ENCODE measurements at places on chromosomes 2 and 18.

GRCh38 chr18:29418136-29418535 lies 1241.2 kb upstream of the CDH2 start:
- no peaks in the 10 kb centered on the region for H3K4me1 ChIP-seq
- no peak overlapping the region for H3K27ac ChIP-seq
- no peaks in the 10 kb centered on the region for H3K36me3 ChIP-seq
- H3K27me3 ChIP-seq: no peaks in the 10 kb centered on the region
- H3K4me3 ChIP-seq: no peak overlapping the region

GRCh38 chr2:88071365-88071764 lies 3.7 kb downstream of the SMYD1 start:
- H3K36me3 ChIP-seq: no peaks in the 10 kb centered on the region
- no peaks in the 10 kb centered on the region for H3K27me3 ChIP-seq
- H3K4me1 ChIP-seq: peaks cover 5% of the 10 kb centered on the region
- H3K4me3 ChIP-seq: no peak overlapping the region

DNA sequence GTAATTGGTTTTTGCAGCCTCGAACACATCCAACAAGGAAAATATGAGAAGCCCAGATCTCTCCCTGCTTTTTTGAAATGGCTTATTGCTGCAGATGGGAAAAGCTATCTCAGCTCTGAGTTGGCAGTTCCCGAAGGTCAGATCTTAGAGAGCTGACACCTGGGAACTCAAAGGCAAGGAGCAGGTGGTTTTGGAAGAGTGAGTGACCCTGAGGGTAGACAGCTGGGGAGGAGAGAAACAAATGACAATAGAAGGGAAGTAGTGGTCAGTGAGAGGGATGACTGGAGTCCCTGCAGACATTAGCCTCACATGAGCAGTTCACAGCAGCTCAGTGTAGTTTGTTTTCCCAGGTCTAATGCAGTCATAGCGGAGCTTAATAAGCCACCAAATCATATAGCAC lies 317.9 kb downstream of the STK39 start:
- no peaks in the 10 kb centered on the region for H3K4me1 ChIP-seq
- no peak overlapping the region for H3K27ac ChIP-seq
- H3K27me3 ChIP-seq: peaks cover 38% of the 10 kb centered on the region
- no peaks in the 10 kb centered on the region for H3K36me3 ChIP-seq
- no peak for DNase-seq

GRCh38 chr2:157442636-157443035 lies 1.3 kb downstream of the CYTIP start:
- no peak for DNase-seq
- no peak overlapping the region for H3K27ac ChIP-seq
- H3K4me1 ChIP-seq: no peaks in the 10 kb centered on the region
- H3K4me3 ChIP-seq: no peak overlapping the region
- no peaks in the 10 kb centered on the region for H3K27me3 ChIP-seq

- no peak overlapping the region for H3K27ac ChIP-seq
- no peaks in the 10 kb centered on the region for H3K36me3 ChIP-seq
- 0 out of 2 replicates have a peak, but pooled peaks cover 7% of the 10 kb centered on the region for H3K27me3 ChIP-seq
- H3K4me1 ChIP-seq: no peaks in the 10 kb centered on the region
- H3K4me3 ChIP-seq: no peak overlapping the region
Observed at GRCh38 chr2:118635891-118636290, 211.6 kb downstream of the EN1 start.

- no peak for DNase-seq
- H3K4me3 ChIP-seq: no peak overlapping the region
- H3K27me3 ChIP-seq: no peaks in the 10 kb centered on the region
- H3K4me1 ChIP-seq: peaks cover 10% of the 10 kb centered on the region
- no peak overlapping the region for H3K27ac ChIP-seq
- H3K36me3 ChIP-seq: no peaks in the 10 kb centered on the region
Observed at GRCh38 chr2:28666496-28667184, 85.0 kb upstream of the PPP1CB start.

DNA sequence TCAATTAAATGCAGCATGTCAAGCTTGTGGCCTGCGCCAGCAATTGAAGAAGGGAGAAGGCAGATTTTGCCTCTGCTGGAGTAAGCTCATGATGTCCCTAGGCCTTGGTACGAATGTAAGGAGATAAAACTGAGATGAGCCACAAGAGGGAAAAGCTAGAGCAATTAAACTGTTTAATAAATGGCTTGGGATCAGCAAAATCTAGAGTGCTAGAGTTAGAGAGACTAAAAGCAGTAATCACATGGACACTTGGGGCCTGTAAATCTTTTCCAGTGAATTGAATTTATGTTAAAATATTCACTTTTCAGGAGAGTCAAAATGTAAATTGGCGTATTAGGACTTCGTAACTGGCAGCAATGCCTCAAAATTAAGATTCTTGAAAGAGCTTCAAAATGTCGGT lies 86.2 kb downstream of the CDK15 start:
- H3K27ac ChIP-seq: no peak overlapping the region
- H3K27me3 ChIP-seq: peaks cover 45% of the 10 kb centered on the region
- DNase-seq: no peak
- no peak overlapping the region for H3K4me3 ChIP-seq
- H3K4me1 ChIP-seq: peaks cover 9% of the 10 kb centered on the region
- no peaks in the 10 kb centered on the region for H3K36me3 ChIP-seq

GRCh38 chr2:88181511-88181910 lies 11.4 kb downstream of the THNSL2 start:
- H3K36me3 ChIP-seq: no peaks in the 10 kb centered on the region
- DNase-seq: no peak
- H3K4me1 ChIP-seq: no peaks in the 10 kb centered on the region
- no peak overlapping the region for H3K27ac ChIP-seq

GRCh38 chr18:60838677-60839076 lies 466.1 kb upstream of the MC4R start:
- no peaks in the 10 kb centered on the region for H3K27me3 ChIP-seq
- H3K27ac ChIP-seq: no peak overlapping the region
- no peak for DNase-seq
- H3K36me3 ChIP-seq: no peaks in the 10 kb centered on the region

GRCh38 chr2:122163617-122164016 lies 408.2 kb downstream of the TSN start:
- no peak overlapping the region for H3K27ac ChIP-seq
- DNase-seq: no peak
- no peaks in the 10 kb centered on the region for H3K36me3 ChIP-seq
- no peaks in the 10 kb centered on the region for H3K4me1 ChIP-seq
- no peak overlapping the region for H3K4me3 ChIP-seq

- H3K27ac ChIP-seq: no peak overlapping the region
- H3K27me3 ChIP-seq: peaks cover 15% of the 10 kb centered on the region
- peak; percentile 46 for DNase-seq
Observed at GRCh38 chr2:217652761-217653639, 349.8 kb downstream of the TNS1 start.

- H3K27me3 ChIP-seq: peaks cover 4% of the 10 kb centered on the region
- H3K27ac ChIP-seq: no peak overlapping the region
- no peak for DNase-seq
- no peaks in the 10 kb centered on the region for H3K4me1 ChIP-seq
- H3K36me3 ChIP-seq: no peaks in the 10 kb centered on the region
Observed at GRCh38 chr2:19855542-19856431, 46.0 kb downstream of the TTC32 start.

GRCh38 chr18:49368876-49369440 lies 91.5 kb downstream of the DYM start:
- no peaks in the 10 kb centered on the region for H3K36me3 ChIP-seq
- no peak for DNase-seq
- no peaks in the 10 kb centered on the region for H3K4me1 ChIP-seq
- H3K27me3 ChIP-seq: no peaks in the 10 kb centered on the region

- no peak overlapping the region for H3K27ac ChIP-seq
- DNase-seq: no peak
- H3K4me1 ChIP-seq: no peaks in the 10 kb centered on the region
Observed at GRCh38 chr2:125386074-125386473, 1269.9 kb upstream of the GYPC start.

GRCh38 chr18:58321986-58322385 lies 278.0 kb downstream of the NEDD4L start:
- H3K4me1 ChIP-seq: peaks cover 13% of the 10 kb centered on the region
- no peaks in the 10 kb centered on the region for H3K27me3 ChIP-seq
- H3K4me3 ChIP-seq: no peak overlapping the region
- no peak overlapping the region for H3K27ac ChIP-seq
- peak; percentile 74 for DNase-seq

- H3K4me3 ChIP-seq: no peak overlapping the region
- no peaks in the 10 kb centered on the region for H3K4me1 ChIP-seq
- H3K27me3 ChIP-seq: no peaks in the 10 kb centered on the region
- no peak overlapping the region for H3K27ac ChIP-seq
- no peak for DNase-seq
- H3K36me3 ChIP-seq: no peaks in the 10 kb centered on the region
Observed at GRCh38 chr2:6148882-6149281, 456.7 kb downstream of the SOX11 start.

DNA sequence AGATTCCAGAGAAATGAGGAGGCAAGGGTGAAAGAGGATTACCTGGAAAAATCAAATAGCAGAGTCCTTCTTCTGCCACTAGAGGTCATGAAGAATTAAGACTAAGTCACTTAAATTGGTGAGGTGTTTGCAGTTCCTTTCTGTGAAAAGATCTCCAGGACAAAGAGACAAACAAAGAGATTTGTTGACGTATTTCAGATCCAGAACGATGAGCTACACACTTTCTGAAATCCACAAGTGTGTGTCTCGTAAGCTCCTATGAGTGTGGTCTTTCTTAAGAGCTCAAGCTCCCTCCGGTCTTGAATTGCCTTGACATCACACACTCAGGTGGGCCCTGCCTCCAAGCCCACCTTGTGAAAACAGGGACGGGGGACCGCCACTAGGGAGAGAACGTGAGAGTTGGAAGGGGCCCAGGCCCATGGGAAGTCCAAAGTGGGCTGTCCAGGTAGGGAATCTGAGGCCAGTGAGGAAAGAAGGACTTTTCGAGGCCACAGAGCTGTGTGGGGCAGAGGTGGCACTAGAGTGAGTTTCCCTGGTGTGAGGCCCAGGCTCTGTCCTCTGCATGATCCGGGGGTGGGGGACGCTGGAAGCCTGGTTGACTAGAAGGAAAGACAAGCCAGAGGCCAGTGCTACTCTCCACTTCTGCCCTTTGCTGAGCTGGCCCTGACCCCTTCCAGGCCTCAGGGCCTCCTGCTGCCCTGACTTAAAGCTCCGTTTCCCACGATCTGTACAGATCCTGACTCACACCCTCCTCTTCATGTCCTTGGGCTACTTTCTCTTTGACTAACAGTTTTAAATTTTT lies 168.1 kb upstream of the NCK2 start:
- H3K4me3 ChIP-seq: no peak overlapping the region
- H3K27ac ChIP-seq: no peak overlapping the region
- H3K27me3 ChIP-seq: peaks cover 14% of the 10 kb centered on the region
- no peaks in the 10 kb centered on the region for H3K4me1 ChIP-seq

DNA sequence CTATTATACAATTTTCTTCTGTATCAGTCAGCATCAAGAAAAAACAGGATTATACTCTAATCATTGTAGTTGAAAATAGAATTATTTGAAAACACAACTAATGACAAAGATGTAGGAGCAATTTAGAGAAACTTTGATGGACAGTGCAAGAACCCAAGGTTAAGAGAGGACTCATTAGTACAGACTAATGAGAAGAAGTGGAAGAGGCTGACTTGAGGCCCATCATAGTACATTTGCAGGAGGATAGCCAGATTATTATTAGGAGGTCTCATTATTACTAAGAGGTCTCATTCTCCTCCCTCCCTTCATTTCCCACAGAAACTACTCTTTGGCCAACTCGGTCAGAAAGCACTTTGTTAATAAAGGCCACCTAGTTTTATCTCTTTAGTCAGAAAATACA lies 1983.0 kb downstream of the SUCLG1 start:
- no peaks in the 10 kb centered on the region for H3K27me3 ChIP-seq
- no peak for DNase-seq
- no peak overlapping the region for H3K27ac ChIP-seq
- H3K36me3 ChIP-seq: no peaks in the 10 kb centered on the region

- H3K27ac ChIP-seq: no peak overlapping the region
- H3K4me3 ChIP-seq: no peak overlapping the region
- H3K27me3 ChIP-seq: no peaks in the 10 kb centered on the region
- DNase-seq: no peak
- H3K36me3 ChIP-seq: peaks cover 12% of the 10 kb centered on the region
Observed at GRCh38 chr2:232857158-232857563, 12.9 kb upstream of the SNORC start.

DNA sequence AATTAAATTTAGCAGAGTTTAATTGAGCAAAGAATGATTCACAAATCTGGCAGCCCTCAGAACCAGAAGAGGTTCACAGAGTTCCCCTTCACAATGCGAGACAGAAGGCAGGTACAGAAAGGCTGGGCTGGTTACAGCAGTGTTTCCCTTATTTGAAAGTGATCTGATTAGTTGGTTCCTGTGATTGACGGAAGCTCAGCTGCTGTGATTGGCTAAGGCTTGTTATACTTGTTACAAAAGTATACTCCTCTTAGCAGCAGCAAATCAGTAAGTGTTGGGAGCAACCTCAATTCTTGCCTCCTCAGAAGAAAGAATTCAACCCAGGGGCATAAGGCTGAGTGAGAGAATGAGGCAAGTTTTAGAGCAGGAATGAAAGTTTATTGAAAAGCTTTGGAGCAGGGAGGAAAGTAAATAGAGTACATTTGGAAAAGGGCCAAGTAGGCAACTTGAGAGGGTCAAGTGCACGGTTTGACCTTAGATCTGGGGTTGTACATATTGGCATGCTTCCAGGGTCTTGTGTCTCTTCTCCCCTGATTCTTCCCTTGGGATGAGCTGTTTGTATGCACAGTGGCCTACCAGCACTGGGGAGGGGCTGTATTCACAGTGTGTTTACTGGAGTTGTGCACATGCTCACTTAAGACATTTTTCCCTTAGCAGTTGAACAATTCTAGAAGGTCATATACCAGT lies 431.8 kb upstream of the RAB12 start:
- H3K4me1 ChIP-seq: no peaks in the 10 kb centered on the region
- no peak for DNase-seq
- H3K36me3 ChIP-seq: no peaks in the 10 kb centered on the region

- no peak overlapping the region for H3K27ac ChIP-seq
- H3K27me3 ChIP-seq: no peaks in the 10 kb centered on the region
- no peaks in the 10 kb centered on the region for H3K36me3 ChIP-seq
- no peak overlapping the region for H3K4me3 ChIP-seq
- peak; percentile 34 for DNase-seq
- peaks cover 13% of the 10 kb centered on the region for H3K4me1 ChIP-seq
Observed at GRCh38 chr2:158926478-158926948, 41.9 kb upstream of the TANC1 start.

DNA sequence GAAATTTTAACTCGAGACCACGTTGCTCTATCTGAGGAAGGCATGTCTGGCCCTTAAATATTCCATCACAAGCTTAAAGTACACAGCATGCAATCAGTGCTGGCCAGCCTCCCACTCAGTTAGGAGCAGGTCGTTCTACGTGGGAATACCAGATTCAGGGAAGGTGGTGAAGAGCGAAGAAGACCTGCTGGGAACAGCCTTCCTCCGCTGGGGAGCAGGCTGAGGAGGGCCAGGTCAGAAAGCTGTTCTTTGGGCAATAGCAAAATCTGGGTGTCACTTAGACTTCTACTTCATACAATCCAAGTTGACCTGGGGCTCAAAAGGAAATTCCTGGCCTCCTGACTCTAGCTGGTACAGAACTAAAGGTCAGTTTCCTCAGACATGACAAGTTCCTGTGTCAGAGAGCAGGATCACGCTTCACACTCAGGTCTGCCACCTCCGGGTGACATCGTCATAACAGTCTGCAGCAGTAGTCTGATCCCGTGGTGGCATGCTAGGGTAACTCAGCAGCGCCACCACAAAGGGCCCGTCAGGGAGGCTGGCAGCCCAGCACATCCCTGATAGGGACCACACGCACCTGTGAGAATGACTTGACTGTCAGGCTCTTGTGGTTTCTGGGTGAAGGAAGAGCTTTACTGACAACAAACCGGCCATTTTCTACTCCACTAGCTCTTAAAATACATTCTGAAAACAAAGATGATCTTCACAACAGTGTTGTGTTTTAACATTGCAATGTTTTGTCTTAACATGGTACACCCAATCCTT lies 35.2 kb upstream of the NAPG start:
- peak; percentile 73 for DNase-seq
- peaks cover 4% of the 10 kb centered on the region for H3K4me1 ChIP-seq
- no peak overlapping the region for H3K4me3 ChIP-seq
- H3K27me3 ChIP-seq: no peaks in the 10 kb centered on the region
